ENCODE measurements at places on chromosomes 11 and 22. TPM values are rescaled to one million over a fixed set of nuclear protein-coding genes. Genes with fewer than 3 reads are reported as not detected.

Gene STIP1
- total RNA-seq: 20.9 TPM

Gene FAM180B
- total RNA-seq: 0.30 TPM

Gene MMP11
- total RNA-seq: 35.8 TPM

Gene DUSP8
- 4.4 TPM for total RNA-seq

Gene OR56A1
- not detected for total RNA-seq

Gene TIMM10B
- total RNA-seq: 7.9 TPM

DNA sequence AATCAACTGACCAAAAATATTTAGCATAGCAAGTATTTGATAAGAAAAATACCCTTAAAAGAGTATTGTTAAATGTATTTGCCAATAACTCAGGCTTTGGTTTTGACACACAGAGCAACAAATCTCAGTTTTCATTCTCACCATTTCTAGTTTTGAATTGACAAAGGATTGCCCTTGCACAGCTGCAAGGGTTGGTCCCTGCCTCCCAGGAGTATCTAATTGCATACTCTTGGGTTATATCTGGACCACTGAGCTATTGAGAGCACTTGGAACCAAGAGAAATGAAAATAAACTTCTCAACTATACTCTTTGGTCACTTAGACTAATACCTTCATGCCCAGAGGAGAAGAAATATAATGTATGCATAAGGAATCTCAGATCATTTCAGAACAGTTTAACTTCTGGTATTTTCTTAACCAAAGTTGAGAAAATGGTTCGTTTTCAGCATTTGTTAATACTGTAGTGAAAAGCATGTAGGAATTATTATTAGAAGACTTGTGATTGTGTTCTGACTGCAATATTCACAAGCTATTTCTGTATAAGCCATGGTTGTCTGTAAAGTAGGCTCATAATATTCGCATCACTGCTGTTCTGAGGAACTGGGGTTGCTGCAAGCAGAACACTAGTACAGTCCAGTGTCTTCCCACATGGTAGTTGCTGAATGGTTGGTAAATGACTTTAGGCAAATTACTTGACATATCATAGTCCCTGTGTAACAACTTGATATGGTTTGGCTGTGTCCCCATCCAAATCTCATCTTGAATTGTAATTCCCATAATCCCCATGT is 7.9 kb downstream of the C2CD3 start:
- H3K4me1 ChIP-seq: no peaks in the 10 kb centered on the region
- no peak overlapping the region for H3K4me3 ChIP-seq
- no peaks in the 10 kb centered on the region for H3K36me3 ChIP-seq
- H3K27ac ChIP-seq: no peak overlapping the region
- DNase-seq: no peak

DNA sequence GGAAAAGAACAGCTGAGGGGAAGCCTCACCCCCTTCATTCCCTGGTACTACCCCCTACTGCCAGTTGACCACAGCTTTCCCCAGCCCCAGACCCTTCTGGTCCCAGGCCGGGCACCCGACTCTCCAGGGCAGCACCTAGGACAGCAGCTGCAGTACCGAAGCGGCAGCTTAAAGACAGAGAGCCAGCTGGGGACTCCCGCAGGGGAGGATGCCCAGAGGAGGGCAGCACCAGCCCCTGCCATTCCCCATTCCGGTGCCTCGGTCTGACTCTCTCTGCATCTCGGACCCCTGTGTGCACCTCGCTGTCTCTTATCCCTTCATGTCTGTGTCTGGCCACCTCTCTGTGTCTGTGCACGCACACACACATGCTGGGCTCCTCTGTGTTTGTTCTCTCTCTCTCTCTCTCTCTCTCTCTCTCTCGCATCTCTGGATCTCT is 9.4 kb downstream of the IGSF9B start:
- H3K4me3 ChIP-seq: no peak overlapping the region
- peaks cover 8% of the 10 kb centered on the region for H3K4me1 ChIP-seq
- H3K27me3 ChIP-seq: no peaks in the 10 kb centered on the region
- H3K27ac ChIP-seq: no peak overlapping the region

DNA sequence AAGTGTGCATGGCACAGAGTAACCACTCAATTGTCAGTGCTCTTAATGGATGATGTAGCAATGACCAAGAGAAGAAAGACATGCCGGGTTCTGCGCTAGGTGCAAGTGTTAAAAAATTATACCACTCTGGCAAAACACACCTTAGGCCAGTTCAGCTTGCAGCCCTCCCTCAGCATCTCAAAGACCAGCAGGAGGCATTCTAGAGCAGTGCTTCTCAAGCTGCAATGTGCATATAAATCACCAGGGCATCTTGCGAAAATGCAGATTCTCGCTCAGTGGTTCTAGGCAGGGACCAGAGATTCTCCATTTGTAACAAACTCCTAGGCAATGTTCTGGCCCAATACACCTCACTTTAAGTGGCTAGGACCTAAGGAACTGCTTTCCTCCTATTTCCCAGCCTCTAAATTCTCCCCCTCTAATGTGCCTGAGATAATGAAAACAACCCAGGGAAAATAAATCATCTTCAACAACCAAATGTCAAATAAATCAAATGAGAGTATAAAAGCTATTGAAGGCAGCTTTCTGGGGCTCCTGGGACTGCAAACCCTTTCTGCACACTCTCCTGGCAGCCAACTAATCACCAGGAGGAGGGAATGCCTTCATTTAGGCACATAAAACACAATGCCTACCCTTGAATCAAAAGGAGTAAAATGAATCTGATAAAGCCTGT is 337.2 kb upstream of the API5 start:
- H3K4me3 ChIP-seq: no peak overlapping the region
- H3K27ac ChIP-seq: no peak overlapping the region
- no peaks in the 10 kb centered on the region for H3K4me1 ChIP-seq
- H3K36me3 ChIP-seq: no peaks in the 10 kb centered on the region

- no peak for DNase-seq
- H3K4me1 ChIP-seq: no peaks in the 10 kb centered on the region
- no peak overlapping the region for H3K27ac ChIP-seq
- no peaks in the 10 kb centered on the region for H3K36me3 ChIP-seq
- H3K27me3 ChIP-seq: no peaks in the 10 kb centered on the region
- no peak overlapping the region for H3K4me3 ChIP-seq
Measured at GRCh38 chr11:86795949-86796348, 4.4 kb upstream of the PRSS23 start.

- no peak overlapping the region for H3K4me3 ChIP-seq
- no peak overlapping the region for H3K27ac ChIP-seq
- no peaks in the 10 kb centered on the region for H3K27me3 ChIP-seq
Measured at GRCh38 chr11:69518081-69518950, 36.9 kb downstream of the LINC01488 start.

DNA sequence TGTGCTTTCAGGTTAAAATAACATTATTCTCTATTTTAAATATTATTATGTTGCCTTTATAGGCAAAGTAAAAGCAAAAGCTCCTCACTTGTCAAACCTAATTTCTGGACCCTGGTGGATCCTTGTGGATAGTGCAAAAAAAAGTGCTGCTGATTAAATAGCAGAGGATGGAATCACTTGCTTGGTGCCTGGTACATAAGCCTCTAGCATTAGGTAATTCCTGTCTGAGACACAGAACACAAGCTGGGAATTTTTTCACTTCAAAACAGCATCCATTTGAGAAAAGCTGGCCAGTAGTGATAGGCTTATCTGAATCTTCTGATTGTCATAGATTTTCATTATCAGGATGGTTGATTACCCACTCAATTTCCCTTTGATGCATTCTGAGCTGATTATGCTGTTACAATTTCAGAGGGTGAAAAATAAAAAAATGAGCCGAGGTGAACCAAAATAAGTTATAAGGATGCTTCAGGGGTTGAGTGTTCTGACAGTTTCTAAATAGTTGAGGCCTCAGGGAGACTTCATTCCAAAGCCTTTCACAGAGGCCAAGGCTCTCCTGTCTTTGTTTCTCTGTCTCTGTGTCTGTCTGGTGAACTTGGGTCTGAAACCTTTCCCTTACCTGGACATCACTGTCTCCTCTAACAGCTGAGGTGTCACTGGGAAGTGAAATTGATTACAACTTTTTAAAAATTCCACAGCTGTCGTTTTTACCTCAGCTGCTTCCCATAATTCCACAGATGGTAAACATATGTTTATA is 242.9 kb downstream of the NELL1 start:
- no peak overlapping the region for H3K4me3 ChIP-seq
- no peaks in the 10 kb centered on the region for H3K4me1 ChIP-seq
- no peaks in the 10 kb centered on the region for H3K36me3 ChIP-seq
- DNase-seq: no peak

DNA sequence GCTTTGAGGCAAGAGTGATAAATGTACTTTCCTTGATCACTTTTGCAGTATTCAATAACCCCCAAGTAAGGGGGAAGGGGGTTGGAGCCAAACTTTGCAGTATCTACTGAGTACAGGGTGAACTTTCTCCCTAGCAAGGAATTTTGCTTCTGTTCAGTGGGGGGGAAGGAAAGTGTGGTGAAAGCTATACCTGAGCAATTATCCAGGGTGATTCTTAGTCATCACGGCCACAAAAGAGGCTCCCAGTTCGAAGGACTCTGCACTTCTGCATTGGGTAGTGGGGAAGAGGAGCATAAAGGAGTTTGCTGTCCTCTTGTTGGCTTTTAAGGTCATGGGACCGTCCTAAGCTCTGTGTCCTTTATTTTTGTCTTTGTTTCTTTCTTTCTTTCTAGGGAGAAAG is 346.5 kb upstream of the SYN3 start:
- no peak overlapping the region for H3K4me3 ChIP-seq
- no peaks in the 10 kb centered on the region for H3K27me3 ChIP-seq
- H3K27ac ChIP-seq: no peak overlapping the region
- no peaks in the 10 kb centered on the region for H3K36me3 ChIP-seq
- no peaks in the 10 kb centered on the region for H3K4me1 ChIP-seq

GRCh38 chr11:11743216-11743615 is 98.6 kb upstream of the USP47 start:
- no peaks in the 10 kb centered on the region for H3K27me3 ChIP-seq
- H3K4me3 ChIP-seq: no peak overlapping the region
- no peak for DNase-seq

- DNase-seq: peak; percentile 61
- H3K4me3 ChIP-seq: peak overlapping the region; percentile 4
- peak overlapping the region; percentile 80 for H3K27ac ChIP-seq
- H3K27me3 ChIP-seq: no peaks in the 10 kb centered on the region
Measured at GRCh38 chr11:7577291-7578190, 63.7 kb downstream of the PPFIBP2 start.

- H3K4me3 ChIP-seq: no peak overlapping the region
- DNase-seq: no peak
- H3K4me1 ChIP-seq: no peaks in the 10 kb centered on the region
- no peaks in the 10 kb centered on the region for H3K36me3 ChIP-seq
Measured at GRCh38 chr22:28222571-28222970, 303.5 kb upstream of the PITPNB start.

GRCh38 chr11:131889146-131889577 is 518.7 kb downstream of the NTM start:
- H3K36me3 ChIP-seq: no peaks in the 10 kb centered on the region
- H3K27ac ChIP-seq: no peak overlapping the region
- H3K4me3 ChIP-seq: no peak overlapping the region
- no peak for DNase-seq
- H3K27me3 ChIP-seq: no peaks in the 10 kb centered on the region

- no peak overlapping the region for H3K4me3 ChIP-seq
- no peak for DNase-seq
- no peak overlapping the region for H3K27ac ChIP-seq
- H3K36me3 ChIP-seq: no peaks in the 10 kb centered on the region
- no peaks in the 10 kb centered on the region for H3K4me1 ChIP-seq
Measured at GRCh38 chr11:93547028-93547427, 3.8 kb upstream of the SMCO4 start.

- H3K27me3 ChIP-seq: no peaks in the 10 kb centered on the region
- peak overlapping the region; percentile 60 for H3K27ac ChIP-seq
- H3K4me3 ChIP-seq: no peak overlapping the region
Measured at GRCh38 chr11:70079691-70080090, 1.6 kb downstream of the ANO1 start.

GRCh38 chr22:48820481-48821345 is 1007.0 kb downstream of the BRD1 start:
- H3K4me1 ChIP-seq: no peaks in the 10 kb centered on the region
- H3K4me3 ChIP-seq: no peak overlapping the region
- no peak for DNase-seq
- H3K36me3 ChIP-seq: no peaks in the 10 kb centered on the region

GRCh38 chr11:3161309-3161708 is 3.8 kb downstream of the OSBPL5 start:
- no peak overlapping the region for H3K4me3 ChIP-seq
- H3K4me1 ChIP-seq: no peaks in the 10 kb centered on the region
- H3K27me3 ChIP-seq: no peaks in the 10 kb centered on the region
- peak overlapping the region; percentile 75 for H3K27ac ChIP-seq
- no peaks in the 10 kb centered on the region for H3K36me3 ChIP-seq

GRCh38 chr11:63551889-63552266 is 11.3 kb downstream of the PLAAT2 start:
- H3K4me1 ChIP-seq: no peaks in the 10 kb centered on the region
- H3K27me3 ChIP-seq: no peaks in the 10 kb centered on the region
- H3K36me3 ChIP-seq: no peaks in the 10 kb centered on the region
- H3K27ac ChIP-seq: no peak overlapping the region
- DNase-seq: no peak

DNA sequence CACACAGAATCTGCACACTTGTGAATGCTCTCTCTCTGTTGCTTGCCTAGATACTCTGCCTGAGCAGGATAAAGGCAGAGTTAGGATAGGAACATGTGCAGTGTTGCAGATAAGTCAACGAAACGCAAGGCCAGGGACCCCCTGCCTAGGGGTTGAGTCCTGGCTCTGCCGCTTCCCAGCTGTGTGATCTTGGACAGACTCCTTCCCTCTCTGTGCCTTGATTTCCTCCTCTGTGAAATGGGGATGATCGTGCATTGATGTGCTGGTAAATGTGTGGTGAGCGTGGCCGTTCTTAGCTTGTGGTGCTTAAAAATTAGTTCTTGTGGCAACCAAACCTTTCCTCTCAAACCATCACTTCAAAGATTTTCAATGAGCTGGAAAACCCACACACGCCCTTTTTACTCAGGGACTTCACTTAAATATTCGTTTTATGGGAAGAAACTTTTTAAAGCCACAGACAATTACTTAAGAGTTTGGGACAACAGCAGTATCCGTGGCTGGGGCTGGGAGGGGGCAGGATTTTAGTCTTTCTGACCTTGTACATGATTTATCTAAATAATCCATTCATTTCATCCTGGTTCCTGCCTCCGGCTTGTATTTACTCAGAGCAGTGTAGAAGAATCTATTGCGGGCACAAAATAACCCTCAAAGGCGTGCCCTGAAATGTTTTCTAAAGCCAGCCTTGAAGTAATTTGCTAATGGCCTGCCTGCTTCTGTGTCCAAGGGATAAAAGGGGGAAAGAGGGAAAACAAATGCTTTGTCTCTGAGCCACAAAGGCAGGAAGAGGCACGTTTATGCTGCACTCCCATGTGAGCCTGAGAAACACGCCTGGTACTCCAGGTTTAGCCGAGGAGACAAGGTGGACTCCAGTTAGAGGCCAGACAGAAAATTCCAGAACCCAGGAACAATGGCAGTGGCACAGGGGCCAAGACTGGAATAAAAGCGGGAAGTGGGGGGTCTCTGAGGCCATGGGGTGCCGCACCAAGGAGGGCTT is 85.0 kb upstream of the CRYBB3 start:
- no peak overlapping the region for H3K27ac ChIP-seq
- H3K36me3 ChIP-seq: no peaks in the 10 kb centered on the region
- peaks cover 11% of the 10 kb centered on the region for H3K4me1 ChIP-seq
- no peak overlapping the region for H3K4me3 ChIP-seq

- no peaks in the 10 kb centered on the region for H3K36me3 ChIP-seq
- H3K4me3 ChIP-seq: no peak overlapping the region
- H3K4me1 ChIP-seq: no peaks in the 10 kb centered on the region
- no peaks in the 10 kb centered on the region for H3K27me3 ChIP-seq
- no peak overlapping the region for H3K27ac ChIP-seq
- DNase-seq: no peak
Measured at GRCh38 chr22:48938741-48939140, 888.9 kb downstream of the BRD1 start.

- H3K4me1 ChIP-seq: peaks cover 3% of the 10 kb centered on the region
- H3K36me3 ChIP-seq: no peaks in the 10 kb centered on the region
Measured at GRCh38 chr22:35634943-35635540, 13.2 kb upstream of the APOL6 start.

All from uterus (tissue), 4 donors.